Activated CD8-positive, alpha-beta memory T cell treated with anti-CD3 and anti-CD28 coated beads, Interleukin-2, amount 10 ng/mL, durations not matched to agents 7 days and 5 days (primary cell): ENCODE measurements at places on chromosomes 2 and 18. TPM values are rescaled to one million over a fixed set of nuclear protein-coding genes. Genes with fewer than 3 reads are reported as not detected.

DNA sequence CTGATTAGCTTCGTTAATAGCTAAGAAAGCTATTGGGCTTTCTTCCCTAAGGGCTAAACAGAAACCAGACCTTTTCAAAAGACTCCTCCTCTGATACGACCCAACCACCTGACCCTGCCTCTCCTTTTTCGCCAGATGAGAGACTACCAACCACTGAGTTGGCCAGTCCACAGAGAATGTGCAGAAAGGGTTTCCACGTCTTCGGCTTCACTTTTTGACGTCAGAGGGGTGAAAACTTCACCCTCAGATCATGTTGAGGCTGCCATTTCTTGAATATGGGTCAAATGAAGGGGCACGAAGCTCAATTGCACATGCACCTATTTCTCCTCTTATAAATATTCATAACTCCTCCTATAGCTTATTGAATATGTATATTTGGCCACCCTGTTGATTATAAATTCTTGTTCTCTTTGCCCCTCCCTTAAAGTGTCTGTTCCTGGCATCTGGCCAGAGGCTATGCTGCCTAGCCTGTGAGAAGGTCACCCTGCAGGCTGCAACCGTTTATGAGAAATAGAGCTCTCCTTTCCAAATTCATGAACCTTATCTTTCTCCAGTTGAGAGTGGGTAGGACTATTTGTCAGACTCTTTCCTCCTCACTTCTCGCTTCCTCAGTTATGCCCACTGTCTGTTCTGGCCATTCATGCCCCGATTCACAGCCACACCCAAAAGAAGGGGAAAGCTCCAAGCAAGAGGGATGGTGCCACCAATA, 301.6 kb downstream of the STK39 start:
- H3K4me1 ChIP-seq = no peaks in the 10 kb centered on the region
- no peak overlapping the region for H3K4me3 ChIP-seq
- no peak overlapping the region for H3K27ac ChIP-seq
- H3K27me3 ChIP-seq = peaks cover 8% of the 10 kb centered on the region
- no peaks in the 10 kb centered on the region for H3K36me3 ChIP-seq
- DNase-seq = no peak

STPG4 gene
- total RNA-seq = 0.40 TPM

DGUOK gene
- total RNA-seq = 75.4 TPM

DNA sequence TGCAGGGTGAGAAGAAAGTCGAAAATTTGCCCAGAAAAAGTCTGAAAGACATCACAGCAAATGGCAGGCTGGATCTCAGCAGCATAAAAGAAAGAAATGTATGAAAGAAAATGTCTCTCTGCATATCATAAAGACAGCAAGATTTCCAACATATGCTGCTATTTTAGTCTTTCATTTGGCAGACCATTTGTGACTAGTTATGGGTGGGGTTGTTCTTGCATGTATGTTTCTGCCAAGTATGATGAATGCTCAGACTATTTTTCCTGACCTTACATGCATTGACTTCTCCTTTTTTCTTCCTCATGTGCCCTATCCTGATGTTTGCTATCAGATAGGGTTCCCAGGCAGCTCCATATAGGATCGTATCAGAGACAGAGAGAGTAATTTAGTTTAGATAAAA, 58.5 kb upstream of the PARD3B start:
- no peaks in the 10 kb centered on the region for H3K27me3 ChIP-seq
- H3K36me3 ChIP-seq = no peaks in the 10 kb centered on the region
- no peak for DNase-seq

- peaks cover 22% of the 10 kb centered on the region for H3K27me3 ChIP-seq
- H3K36me3 ChIP-seq = no peaks in the 10 kb centered on the region
- H3K4me3 ChIP-seq = no peak overlapping the region
- no peaks in the 10 kb centered on the region for H3K4me1 ChIP-seq
- H3K27ac ChIP-seq = no peak overlapping the region
These were observed 73.8 kb downstream of the TGFA start for GRCh38 chr2:70479816-70480215.

- H3K27me3 ChIP-seq = no peaks in the 10 kb centered on the region
- H3K36me3 ChIP-seq = no peaks in the 10 kb centered on the region
- no peaks in the 10 kb centered on the region for H3K4me1 ChIP-seq
These were observed 113.6 kb downstream of the GLI2 start for GRCh38 chr2:120849278-120849677.

HOXD10 gene
- not detected for total RNA-seq

DNA sequence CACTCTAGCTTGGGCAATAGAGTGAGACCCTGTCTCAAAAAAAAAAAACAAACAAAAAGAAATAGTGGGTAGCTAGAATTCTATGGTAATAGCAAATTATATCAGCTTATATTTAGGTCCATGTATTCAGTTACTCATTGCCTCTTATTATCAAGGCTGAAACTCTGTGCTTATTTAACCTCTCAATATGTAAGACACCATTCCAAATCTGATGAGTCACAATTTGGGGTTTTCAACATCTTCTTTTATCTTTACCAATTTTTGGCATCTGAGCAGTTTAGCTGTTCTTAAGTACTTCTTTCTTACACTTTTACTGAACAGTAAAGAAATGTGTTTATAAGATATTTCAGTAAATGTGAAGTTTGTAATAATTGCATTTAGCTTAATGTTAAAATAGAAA, 69.3 kb downstream of the TTC27 start:
- H3K27ac ChIP-seq = no peak overlapping the region
- H3K4me3 ChIP-seq = no peak overlapping the region
- no peaks in the 10 kb centered on the region for H3K27me3 ChIP-seq
- peaks cover 9% of the 10 kb centered on the region for H3K4me1 ChIP-seq
- DNase-seq = no peak
